ENCODE measurements at places on chromosomes 1 and 21.

DNA sequence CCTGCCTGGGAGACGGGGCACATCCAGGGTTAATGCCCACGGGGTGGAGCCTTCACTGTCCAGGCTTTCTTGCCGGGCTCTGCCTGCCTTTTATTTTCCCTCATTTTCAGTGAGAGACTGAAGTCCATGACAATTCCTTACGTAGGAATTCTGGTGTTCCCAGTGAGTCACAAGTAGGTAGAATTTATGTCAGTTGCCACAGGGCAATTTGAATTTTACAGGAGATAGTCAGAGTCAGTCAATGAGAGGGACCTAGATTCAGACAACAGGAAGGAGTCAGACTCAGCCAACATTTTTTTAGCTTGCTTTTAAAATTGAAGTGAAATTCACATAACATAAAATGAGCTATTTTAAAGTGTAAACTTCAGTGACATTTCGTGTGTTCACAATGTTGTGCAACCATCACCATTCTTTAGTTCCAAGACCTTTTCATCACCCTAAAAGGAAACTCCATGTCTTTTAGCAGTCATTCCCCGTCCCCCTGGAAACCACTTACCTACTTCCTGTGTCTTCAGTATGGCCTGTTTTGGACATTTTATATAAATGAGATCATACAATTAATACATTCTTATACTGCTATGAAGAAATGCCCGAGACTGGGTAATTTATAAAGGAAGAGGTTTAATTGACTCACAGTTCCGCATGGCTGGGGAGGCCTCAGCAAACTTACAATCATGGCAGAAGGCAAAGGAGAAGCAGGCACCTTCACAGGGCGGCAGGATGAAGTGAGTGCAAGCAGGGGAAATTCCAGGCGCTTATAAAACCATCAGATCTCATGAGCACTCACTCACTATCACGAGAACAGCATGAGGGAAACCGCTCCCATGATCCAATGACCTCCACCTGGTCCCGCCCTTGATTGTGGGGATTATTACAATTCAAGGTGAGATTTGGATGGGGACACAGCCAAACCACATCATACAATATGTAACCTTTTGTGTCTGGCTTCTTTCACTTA lies 14.6 kb downstream of the AJAP1 start:
- DNase-seq = no peak

DNA sequence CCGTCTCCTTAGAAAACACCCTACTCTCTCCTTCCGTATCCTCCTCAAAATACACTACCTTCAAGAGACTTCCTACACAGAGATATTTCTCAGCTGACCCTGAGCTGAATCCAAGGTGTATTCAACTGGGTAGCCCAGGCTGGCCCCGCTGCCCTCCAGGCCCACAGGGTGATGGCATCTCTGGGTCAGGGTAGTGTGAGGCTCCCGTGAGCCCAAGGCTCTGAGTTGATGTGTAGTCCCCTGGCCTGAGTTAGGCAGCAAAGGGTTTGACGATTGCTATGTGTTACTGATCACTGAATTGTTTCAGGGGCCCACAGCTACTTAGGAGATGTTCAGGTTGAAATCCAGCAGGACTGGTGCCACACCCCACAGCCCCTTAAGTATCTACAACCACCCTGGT lies 6.7 kb downstream of the INAVA start:
- DNase-seq = no peak

DNA sequence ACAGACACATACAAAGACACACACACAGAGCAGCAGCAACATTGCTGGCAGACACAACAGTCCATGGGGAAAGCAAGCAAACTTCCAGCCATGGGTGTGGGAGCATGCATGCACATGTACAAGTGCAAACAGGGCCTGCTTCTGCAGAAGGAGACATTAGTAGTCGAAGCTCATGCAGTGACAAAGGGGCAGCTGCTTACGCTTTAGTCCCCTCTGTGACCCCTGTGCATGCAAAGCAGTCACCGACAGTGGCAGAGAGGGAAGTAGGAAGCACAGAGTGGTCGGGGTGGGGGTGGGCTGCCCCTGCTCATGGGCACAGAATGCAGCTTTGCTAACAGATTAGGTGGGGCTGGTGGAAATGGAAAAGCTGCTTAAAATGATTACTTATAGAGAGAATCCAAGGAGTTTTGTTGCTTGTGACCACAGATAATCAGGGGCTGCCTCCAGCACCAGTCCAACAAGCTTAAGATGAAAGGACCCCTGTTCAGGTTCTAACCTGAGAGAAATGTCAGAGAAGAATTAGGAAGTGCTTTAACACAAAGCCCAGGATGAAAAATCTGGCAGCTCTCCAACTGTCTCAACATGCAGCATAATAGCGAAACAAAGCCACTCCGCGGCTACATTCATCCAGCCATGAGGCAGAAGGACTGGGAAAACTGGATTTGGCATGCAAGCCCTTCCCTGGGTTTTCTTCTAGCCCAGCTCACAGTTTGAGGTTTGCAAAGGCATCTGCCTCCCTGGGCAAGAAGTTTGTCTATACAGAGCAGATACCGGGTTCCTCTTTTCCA lies 378.9 kb downstream of the KCNH1 start:
- DNase-seq = no peak

DNA sequence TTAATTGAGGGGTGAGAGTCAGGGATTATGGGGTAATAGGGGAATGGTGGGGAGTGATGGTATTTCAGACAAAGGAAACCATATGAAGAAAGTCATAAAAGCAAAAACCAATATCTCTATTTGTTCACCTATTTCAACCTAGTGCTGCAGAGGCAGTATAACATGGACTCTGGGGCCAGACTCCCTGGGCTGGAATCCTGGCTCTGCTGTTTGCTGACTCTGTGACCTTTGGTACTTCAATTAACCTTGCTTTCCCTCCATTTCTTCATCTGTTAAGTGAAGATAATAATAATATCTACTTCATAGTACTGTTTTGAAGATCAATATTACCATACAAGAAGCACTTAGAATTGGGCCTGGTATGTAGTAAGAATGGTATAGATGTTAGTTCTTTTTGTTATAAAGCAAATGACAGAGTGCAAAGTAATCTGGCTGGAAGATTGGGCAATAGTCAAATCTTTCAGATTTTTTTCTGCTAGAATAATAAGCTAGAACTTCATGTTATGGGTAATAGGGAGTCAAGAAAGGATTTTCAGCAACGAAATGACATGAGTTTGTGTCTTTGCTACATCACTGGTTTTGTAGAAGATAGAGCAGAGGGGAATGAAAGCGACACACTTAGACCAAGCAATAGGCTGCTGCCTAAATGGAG lies 9.0 kb downstream of the EPHX4 start:
- DNase-seq = no peak

GRCh38 chr1:205662135-205662738 lies 18.1 kb downstream of the SLC45A3 start:
- no peak for DNase-seq

- no peak for DNase-seq
Measured at GRCh38 chr1:52937433-52938182, 10.5 kb downstream of the SCP2 start.

GRCh38 chr1:198903621-198904020 lies 264.8 kb downstream of the PTPRC start:
- no peak for DNase-seq

DNA sequence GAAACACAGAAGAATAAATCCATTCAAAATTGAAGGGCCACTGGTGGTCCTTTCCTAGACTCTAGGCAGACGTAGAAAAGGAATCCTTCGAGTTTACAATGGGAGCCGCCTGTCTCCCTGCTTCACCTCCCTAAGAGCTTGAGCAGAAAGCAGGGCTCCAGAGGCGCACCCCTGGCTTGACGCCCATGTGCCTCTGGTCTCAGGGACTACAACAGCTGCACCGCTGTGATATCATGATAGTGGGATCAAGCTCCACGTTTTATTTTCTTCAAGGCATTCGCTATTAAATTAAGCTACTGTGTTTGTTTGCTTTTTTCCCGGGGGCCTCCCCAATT lies 403 bp upstream of the C1orf122 start:
- no peak for DNase-seq

- DNase-seq = no peak
Measured at GRCh38 chr1:7233237-7233540, 447.9 kb downstream of the CAMTA1 start.

- DNase-seq = no peak
Measured at GRCh38 chr1:44259090-44259489, 45.8 kb downstream of the DMAP1 start.

- no peak for DNase-seq
Measured at GRCh38 chr1:30930631-30931173, 22.1 kb upstream of the SDC3 start.

GRCh38 chr1:144551543-144552424 lies 40.9 kb upstream of the PPIAL4F start:
- peak; percentile 49 for DNase-seq

DNA sequence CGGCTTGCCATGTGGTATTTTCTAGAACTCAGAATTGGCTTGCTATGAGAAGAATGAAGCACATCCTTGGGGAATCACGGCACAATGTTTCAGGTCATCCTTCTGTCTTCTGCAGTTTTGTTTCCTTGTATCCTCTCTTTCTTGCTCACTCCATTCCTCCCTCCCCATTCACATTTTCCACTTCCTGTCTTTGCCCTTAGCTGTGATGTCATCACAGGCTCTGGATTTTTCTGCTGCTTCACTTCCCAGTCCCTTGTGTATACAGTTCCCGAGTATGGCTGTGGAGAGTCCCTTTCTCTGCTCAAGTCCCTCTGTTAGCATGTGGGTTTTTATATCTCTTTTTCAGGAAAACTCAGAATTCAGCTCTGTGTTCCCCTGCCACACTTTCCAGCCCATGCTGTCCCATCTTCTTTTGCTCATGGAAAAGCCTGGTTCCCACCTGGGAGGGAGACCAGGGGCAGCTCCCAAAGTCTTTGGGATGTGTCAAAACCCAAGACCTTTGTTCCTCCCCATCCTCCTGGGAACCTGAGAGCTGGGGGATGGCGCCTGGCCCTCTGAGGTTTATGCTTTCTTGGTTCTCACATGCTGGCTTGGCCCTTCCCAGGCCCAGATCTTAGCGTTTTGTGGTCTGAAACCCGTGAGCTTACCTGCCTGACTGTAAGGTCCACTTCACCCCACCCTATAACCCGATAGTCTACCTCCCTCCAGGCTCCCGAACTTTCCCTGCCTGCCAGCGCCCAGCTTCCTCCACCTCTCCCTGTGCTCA lies 4.8 kb upstream of the RGS16 start:
- DNase-seq = no peak

- no peak for DNase-seq
Measured at GRCh38 chr1:68188644-68189340, 43.5 kb downstream of the WLS start.

GRCh38 chr1:208763971-208764370 lies 519.8 kb upstream of the PLXNA2 start:
- DNase-seq = no peak

DNA sequence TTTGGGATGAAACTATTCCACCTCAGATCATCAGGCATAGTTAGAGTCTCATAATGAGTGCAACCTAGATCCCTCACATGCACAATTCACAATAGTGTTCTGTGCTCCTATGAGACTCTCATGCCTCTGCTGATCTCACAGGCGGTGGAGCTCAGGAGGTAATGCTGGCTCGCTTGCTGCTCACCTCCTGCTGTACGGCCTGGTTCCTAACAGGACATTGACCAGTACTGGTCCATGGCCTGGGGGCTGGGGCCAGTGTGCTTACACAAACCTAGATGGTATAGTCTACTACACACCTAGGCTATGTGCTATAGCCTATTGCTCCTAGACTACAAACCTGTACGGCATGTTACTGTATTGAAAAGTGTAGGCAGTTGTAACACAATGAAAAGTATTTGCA lies 448.4 kb downstream of the RPS6KC1 start:
- DNase-seq = no peak

- DNase-seq = no peak
Measured at GRCh38 chr1:147726168-147726567, 34.2 kb downstream of the GJA5 start.
